ENCODE measurements at places on chromosomes 11 and 22.
A peak's percentile ranks its signal among the peaks of the same experiment; 100 is the strongest.

DNA sequence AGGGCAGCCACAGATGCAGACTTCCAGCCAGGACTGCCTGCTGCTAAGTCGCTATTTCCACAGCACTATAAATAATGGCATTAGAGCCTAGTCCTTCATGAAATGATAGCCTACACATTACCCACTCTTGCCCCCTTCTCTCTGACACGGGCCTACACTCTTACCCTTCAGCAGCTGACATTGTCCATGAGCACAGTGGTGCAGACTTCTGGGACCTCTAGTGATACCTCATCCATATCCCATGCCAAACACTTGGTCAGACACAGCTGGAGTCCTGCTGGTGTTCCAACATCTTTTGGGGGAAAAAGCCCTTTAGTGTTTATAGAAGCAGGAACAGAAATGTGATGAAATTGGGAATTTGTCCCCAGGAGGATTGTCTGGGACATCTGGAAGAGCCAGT, 43.4 kb upstream of the RAB1B start:
- no peak for DNase-seq

GRCh38 chr22:40452730-40453487, 82.5 kb downstream of the SGSM3 start:
- DNase-seq, result peak; percentile 82

DNA sequence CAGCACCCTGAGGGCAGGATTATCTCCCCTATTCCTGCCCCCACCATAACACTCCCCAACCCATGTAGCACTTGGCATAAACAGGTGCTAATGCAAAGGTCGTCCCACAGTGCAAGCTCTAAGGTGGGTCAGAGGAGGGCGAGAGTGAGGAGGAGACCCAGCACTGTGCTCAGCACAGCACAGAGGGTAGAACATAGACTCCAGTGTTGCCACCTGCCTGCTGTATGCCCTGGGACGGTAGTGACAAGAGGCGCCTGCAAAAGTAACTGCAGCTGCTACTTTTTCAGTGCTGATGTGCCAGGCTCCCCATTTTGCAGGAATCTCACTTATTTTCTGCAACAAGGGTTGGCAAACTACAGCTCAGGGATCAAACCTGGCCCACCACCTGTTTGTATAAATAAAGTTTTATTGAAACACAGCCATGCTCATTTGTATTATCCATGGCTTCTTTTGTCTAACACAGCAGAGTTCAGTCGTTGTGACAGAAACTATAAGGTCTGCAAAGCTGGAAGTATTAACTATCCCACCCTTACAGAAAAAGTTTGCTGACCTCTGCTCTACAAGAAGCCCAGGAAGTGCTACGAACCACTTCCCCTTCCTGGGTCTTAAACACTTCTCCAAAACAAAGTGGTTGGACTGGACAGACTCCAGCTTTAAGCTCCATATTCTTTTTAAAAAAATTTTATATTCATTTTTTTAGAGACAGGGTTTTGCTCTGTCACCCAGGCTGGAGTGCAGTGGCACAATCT, 16.9 kb upstream of the CDC42BPG start:
- no peak for DNase-seq

DNA sequence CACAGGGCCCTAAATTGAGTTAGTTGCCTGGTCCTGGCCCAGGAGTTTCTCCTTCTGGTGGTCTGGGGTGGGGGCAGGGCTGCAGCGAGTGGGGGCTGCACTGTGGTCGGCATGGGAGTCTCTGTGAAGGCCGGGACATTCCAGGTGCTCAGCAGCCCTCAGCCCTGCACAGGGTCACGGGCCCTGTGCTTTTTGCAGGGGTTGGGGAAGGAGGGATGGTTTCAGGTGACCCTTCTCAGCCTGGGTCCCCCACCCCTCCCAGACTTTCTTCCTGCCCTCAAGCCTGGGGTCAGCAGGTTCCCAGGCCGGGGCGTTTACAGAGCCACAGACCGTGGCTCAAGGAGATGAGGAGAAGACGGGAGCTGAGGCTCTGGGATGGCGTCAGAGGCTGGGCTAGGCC, 7.8 kb downstream of the EMID1 start:
- DNase-seq, result no peak

GRCh38 chr11:131622193-131622592, 251.8 kb downstream of the NTM start:
- DNase-seq, result no peak
